Stimulated activated CD4-positive, alpha-beta T cell treated with anti-CD3 and anti-CD28 coated beads, Interleukin-4, amount 100 ng/mL, for 4 hours (primary cell): ENCODE measurements at places on chromosomes 4 and X.

DNA sequence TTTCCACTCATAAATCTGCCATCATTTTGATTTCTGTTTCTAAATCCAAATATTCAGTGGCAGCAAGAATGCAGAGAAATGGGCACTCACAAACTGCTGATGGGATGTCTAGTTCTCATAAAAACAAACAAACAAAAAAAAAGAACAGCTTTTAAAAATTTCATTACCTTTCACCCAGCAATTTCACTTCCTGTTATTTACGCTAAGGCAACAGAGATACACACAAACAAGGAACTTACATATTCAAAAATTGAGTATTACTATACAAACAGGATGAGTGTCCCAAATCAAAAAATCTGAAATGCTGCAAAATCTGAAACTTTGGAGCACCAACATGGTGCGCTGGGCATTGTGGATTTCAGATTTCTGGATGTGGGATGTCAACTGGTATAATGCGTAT, 36.4 kb downstream of the FAT1 start:
- DNase-seq: no peak

DNA sequence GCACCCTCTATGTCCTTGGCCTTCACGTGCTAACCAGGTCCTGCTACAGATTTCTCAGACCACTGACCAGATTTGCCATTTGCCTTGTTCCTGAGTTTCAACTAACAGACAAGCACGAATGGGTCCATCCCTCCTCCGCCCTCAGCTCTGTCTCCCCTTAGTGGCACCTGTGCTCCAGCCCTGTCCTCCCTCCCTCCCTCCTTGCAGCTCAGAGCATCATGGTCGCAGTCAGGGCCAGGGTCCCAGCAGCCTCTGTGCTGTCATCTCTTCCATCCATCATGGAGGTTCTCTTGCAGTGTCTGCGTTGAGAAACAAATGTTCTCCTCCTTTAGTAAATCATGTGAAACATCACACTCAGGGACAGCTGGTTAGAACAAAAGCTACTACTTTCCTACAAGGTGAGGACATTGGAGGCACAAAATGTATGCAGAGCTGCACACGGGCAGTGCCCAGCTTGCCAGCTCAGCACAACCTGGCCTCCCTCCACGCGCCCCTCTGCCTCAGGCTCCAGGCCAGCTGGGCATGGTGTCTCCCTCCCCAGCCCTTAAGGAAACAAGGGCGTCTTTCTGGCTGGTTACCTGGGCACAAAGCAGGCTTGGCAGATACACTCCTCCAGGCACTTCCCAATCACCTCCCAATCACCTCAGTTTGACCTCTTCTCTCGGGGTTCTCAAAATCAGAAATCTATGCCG, 79.5 kb upstream of the ATP6AP2 start:
- no peak for DNase-seq

- no peak for DNase-seq
Measured at GRCh38 chr4:64727960-64728359, 318.7 kb upstream of the TECRL start.

- DNase-seq: no peak
Measured at GRCh38 chr4:26525136-26525770, 35.0 kb upstream of the CCKAR start.

DNA sequence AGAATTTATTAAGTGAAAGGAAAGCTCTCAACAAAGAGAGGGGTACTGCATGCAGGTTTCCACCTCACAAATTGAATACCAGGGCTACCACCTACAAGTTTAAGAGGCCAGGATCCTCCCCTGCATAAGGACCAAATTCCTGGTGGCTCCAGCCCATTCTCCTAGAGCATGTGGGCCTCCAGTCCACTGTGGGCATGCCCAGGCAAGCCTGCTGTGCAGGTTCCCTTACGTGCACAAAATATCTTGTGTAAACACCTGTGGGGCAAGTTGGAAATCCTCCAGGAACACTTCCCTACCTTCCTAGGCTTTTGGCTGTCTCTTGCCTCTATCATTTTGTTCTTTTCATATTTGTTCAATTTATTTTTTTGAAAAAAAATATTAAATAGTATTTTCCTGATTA, 724.3 kb downstream of the ARAP2 start:
- no peak for DNase-seq

DNA sequence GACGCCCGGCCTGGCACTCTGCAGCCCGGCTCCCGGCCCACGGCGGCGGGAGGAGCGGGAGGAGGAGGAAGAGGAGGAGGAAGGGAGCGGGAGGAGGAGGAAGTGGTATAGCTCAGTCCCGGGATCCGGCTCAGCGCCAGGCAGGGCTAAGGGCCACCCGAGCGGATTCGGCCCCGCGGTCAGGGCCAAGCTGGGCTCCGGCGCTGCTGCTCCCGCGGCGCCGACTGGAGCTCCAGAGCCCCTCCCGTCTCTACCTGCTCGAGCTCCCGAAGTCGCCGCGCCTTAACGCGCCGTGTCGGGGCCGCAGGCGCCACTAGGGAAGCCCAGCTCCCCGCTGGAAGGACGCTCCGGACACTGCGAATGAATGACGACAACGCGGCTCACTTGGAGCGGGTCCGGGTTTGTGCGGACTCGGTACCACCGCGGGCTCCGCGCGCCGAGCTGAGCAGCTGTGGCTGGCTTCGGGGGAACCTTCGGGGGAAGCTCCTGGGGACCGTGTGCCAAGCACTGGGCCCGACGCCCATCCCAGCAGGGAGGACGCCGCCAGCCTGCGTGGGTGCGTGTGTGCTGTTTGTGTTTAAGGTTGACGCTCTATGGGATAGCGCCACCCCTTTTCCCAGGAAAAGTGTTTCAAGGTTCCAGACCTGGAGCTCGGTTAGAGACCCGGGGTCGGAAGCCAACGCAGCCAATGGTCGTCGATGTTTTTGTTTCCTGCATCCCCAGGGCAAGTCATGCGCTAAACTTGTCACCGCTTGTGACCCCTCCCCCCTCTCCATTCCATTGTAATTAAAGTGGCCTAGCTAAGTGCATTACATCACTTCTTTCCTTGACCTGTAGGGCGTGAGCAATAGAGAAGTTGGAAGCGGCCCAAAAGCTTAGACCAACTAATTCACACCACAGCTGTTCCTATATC, at the start of gene TBC1D9:
Gene TBC1D9, minus strand, starts transcription at position 67 of the 913 bp plus-strand sequence. CDS start 340 bp downstream, outside the sequence.
- DNase-seq: no peak

DNA sequence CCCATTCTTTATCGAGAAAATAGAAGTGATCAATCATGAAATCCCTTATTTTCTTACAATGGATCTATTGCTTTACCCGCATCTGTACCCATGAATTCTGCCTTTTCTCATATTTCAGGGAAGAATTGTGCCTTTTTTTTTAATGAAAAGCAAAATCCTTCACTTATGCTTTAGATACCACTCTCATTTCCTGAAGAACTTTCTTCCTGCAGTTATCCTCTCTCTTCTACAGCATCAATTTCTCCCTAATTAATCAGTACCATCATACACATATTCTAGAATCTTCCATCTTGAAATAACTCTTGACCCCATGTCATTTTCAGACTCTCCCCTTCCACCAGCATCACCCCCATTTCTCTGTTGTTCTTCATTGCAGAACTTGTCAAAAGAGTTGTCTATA, 26.6 kb downstream of the ARL9 start:
- no peak for DNase-seq

DNA sequence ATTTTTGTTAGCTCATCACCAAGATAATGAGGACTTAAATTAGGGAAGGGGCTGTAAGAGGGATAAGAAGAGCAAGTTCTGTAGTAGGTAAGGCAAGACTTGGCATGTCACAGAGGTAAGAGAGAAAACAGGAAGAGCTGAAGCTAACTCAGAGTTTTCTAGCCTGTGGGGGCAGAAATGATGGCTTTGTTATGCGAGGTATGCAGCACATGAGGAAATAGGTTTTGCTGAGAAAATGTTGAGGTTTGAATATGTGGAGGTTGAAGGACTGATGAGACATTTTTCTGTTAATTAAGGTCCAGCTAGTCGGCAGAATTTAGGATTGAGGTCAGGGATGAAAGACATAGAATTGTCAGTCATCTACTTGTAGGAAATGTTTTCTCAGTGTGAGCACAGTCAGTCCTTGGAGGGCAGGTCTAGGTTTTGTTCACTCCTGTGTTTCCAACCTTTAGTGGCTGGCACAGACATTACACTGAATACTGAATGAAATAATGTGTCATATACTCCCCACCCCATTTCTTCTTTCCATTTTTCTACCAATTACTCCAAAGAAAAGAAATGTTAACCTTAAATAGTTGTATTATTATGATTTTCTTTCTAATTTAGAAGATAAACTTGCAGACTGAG, 154.0 kb upstream of the AADAT start:
- no peak for DNase-seq

- DNase-seq: no peak
Measured at GRCh38 chr4:114527637-114528036, 71.0 kb upstream of the UGT8 start.

GRCh38 chr4:186304866-186305505, 39.0 kb downstream of the F11 start:
- DNase-seq: no peak

DNA sequence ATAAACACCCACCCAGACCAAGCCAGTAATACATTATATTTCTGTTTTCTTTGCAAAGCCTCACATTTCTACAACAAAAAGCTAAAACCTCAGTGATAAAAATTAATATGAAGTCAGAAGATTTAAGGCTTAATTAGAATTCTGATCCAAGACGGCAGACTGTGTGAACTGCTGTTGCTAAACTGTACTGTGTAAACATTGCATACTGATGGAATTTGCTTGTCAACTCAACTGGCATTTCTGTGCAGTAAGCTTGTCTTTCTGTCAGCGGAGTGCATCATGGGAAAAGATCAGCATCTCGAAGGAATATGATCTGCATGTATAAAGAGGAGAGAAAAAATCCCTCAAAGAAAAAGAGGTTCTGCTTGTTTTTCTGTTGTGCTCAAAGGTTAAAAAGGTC, 69.4 kb upstream of the SPANXB1 start:
- no peak for DNase-seq

- DNase-seq: no peak
Measured at GRCh38 chr4:173169178-173169427, 492 bp downstream of the GALNT7 start.

DNA sequence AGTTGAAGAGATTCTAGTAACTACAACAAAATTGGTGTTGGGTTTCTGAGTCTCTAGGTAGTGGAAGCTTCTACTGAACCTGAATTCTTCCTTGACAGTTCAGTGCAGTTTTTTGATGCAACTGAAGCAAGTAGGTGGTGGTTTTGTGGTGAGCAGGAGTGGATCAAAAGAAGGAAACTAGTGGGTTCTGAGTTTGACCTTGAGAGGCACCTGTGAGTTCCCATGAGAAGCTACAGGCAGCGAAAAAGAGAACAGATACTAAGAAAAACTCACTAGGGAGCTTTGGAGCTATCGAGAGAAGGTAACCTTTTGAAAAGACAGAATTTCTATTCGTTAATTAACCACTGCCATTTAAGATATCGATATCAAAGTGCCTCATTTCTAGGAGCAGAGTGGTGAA, 145.2 kb downstream of the PDHA2 start:
- DNase-seq: no peak

DNA sequence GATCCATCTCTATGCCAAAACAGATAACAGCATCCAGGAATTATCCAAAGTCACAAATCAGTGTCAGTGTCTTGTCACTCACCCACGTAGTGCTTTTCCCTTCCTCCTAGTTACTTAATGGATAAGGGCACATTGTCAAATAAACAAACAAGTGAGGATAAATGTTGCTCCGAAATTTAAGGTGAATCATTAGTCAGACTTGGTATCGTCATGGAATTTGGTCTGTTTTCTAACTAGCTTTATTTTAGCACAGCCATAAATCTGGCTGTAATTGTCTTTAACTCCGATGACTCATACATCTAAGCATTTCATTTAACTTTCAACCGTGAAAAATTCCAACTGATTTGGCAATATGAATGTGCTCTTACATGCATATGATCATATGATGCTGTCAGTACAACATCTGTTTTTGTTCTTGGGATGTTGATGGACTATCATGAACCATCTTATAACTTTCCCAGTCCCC, 83.3 kb downstream of the SNCA start:
- no peak for DNase-seq

DNA sequence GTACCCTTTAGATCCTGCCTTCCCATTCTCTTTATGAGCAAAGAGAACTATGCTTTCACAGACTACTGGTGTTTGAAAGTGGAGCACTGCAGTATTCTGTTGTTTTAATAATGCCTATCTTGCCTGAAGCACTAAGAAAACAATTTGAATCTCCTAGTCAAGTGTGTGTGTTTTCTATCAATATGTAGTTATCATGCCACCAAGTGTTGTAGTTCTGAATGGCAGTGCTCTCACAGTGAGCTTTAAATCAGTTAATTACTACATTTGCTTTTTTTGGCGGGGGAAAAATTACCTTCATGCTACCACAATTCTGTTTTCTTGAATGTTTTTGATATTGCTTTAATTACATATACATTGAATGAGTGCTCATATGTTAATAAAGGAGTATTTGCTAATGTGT, 143.6 kb upstream of the FAM47A start:
- no peak for DNase-seq

GRCh38 chrX:140866446-140866845, 135.9 kb upstream of the SPANXB1 start:
- no peak for DNase-seq

DNA sequence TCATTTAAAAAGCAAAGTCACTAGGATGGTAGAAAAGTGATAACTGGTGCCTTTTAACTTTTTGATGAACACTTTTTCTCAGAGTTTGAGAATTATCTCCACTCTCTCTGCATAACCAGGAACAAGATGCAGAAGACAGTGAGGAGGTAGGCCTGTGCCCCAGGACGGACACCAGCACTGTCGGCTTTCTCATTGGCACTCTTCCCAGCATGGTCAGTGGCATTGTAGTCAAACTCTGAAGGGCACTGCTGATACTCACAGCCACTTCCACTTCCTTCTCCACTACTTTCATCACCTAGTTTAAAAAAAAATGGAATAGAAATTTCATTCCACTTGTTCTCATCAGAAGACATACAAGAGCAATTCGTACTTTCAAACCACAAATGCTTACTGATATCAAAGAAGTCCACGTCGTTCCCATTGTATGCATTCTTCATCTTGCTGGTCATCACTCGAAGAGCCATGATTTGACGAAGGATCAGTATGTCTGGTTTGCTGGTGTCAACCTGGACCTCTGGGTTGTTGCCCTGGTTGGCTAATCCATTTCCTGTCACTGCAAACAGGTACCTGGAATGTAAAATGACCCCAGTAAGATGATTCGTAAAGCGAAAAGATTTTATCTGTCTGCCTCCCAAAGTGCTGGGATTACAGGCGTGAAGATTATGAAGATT, 84.8 kb upstream of the TFDP3 start:
- no peak for DNase-seq

GRCh38 chr4:94934201-94934600, 176.4 kb downstream of the BMPR1B start:
- no peak for DNase-seq
